Peyer's patch (tissue), 4 donors: ENCODE measurements at places on chromosomes 12 and 14. TPM values are rescaled to one million over a fixed set of nuclear protein-coding genes. Genes with fewer than 3 reads are reported as not detected.
A peak's percentile ranks its signal among the peaks of the same experiment; 100 is the strongest.

KCNC2 gene
- total RNA-seq, result not detected

GRCh38 chr14:65330416-65330815 lies 82.1 kb upstream of the FUT8 start:
- H3K4me3 ChIP-seq, result no peak overlapping the region
- peaks cover 20% of the 10 kb centered on the region for H3K4me1 ChIP-seq
- H3K36me3 ChIP-seq, result no peaks in the 10 kb centered on the region
- H3K27ac ChIP-seq, result no peak overlapping the region
- DNase-seq, result no peak

GRCh38 chr12:118851891-118852290 lies 129.4 kb upstream of the SRRM4 start:
- H3K27ac ChIP-seq, result no peak overlapping the region
- no peaks in the 10 kb centered on the region for H3K4me1 ChIP-seq
- no peaks in the 10 kb centered on the region for H3K27me3 ChIP-seq
- no peaks in the 10 kb centered on the region for H3K36me3 ChIP-seq

DNA sequence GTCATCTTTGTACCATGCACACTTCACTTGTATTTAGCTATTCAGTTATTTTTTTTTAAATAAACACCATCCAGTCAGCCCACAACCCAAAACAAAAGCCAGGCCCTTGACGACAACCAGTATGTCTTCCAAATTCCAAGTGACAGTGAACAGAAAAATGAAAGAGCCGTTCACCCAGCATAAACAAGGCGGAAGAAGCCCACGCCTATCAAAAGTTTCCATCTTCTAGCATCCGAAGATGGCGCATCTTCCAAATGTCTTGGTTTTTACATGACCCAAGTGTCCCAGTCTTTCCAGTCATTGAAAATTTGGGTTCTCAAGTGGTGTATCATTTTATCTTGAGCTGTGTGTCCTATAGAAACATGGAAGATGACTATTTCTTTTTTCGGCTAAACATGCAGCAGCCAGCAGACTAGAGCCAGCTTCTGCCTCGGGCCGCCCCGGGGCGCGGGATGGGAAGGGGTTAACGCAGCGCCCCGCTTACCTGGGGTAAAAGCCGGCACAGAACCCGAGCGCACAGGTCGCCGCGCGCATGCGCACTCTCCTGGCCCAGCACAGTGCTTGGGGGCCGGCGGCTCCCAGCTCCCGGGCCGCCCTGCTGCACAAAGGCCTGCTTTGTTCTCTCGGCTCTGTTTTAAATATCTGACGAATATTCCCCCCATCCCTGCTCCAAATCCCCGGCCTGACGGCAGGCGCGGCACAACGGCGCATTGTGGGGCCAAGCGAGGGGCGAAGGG lies 164.8 kb downstream of the ZFP36L1 start:
- peak overlapping the region; percentile 53 for H3K4me3 ChIP-seq
- DNase-seq, result peak; percentile 65
- H3K27ac ChIP-seq, result peak overlapping the region; percentile 50

GRCh38 chr12:84243686-84244085 lies 668.9 kb downstream of the SLC6A15 start:
- H3K4me1 ChIP-seq, result no peaks in the 10 kb centered on the region
- no peaks in the 10 kb centered on the region for H3K27me3 ChIP-seq
- no peak overlapping the region for H3K27ac ChIP-seq
- no peak for DNase-seq
- H3K4me3 ChIP-seq, result no peak overlapping the region

DNA sequence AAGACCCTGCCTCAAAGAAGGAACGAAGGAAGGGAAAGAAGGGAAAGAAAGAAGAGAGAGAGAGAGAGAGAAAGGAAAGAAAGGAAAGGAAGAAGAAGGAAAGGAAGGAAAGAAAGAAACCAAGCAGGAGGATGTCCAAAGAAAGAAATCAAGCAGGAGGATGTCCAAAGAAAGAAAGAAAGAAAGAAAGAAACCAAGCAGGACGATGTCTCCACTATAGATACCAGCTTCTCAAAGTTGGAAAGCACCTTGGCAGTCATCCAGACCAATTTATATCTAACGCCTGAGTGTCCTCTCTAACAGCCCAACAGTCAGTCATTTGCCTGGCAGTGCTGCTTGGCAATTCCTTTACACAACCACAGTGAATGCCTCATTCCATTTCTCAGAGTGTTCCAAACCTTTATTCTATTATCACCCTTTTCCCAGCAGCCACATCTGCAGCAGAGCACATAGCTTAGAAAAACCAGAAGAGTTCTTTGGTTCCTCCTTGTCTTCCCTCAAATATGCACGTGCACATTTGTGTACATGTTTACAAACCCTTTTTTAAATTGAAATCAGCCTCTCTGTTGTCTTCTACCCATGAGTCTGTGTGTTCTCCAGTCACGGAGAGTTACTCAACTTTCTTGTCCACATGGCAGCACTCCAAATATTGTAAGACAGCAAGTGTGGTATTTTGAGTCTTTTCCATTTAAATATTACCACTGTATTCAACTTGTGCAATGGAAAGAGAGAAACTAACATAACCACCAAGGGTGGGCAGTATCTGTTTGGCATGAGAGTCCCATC lies 138.4 kb downstream of the STXBP6 start:
- no peaks in the 10 kb centered on the region for H3K36me3 ChIP-seq
- no peaks in the 10 kb centered on the region for H3K27me3 ChIP-seq
- no peaks in the 10 kb centered on the region for H3K4me1 ChIP-seq

LARP4 gene
- total RNA-seq, result 41.6 TPM

DNA sequence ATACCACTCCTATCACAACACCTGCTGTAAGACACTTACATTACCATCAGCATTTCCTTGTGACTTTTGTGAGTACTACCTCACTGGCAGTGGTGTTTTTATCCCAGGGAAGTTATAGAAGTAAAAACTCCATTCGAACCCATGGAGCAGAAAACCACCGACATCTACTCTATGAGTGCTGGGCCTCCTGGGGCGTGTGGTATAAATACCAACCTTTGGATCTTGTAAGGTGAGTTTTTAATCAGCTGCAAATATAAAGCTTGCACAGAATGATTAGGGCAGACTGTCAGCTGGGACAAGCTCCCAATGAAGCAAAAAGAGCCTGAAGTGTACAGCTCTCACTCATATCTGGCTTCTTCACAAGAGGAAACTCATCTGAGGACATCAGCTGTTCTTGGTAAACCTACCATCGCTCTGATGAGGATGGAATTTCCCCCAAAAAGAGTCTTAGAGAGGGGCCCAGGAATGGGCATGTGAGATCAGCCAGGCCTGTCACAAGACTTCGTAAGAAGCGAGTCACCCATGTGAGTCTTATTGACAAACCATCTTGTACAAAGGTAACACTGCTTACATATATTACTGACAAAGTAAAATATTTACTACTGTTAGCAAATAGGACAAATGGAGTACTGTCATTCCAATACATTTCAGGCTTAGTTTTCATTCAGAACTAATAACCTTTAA lies 170.0 kb downstream of the SLC5A8 start:
- no peaks in the 10 kb centered on the region for H3K36me3 ChIP-seq
- no peak overlapping the region for H3K4me3 ChIP-seq
- no peaks in the 10 kb centered on the region for H3K4me1 ChIP-seq

DNA sequence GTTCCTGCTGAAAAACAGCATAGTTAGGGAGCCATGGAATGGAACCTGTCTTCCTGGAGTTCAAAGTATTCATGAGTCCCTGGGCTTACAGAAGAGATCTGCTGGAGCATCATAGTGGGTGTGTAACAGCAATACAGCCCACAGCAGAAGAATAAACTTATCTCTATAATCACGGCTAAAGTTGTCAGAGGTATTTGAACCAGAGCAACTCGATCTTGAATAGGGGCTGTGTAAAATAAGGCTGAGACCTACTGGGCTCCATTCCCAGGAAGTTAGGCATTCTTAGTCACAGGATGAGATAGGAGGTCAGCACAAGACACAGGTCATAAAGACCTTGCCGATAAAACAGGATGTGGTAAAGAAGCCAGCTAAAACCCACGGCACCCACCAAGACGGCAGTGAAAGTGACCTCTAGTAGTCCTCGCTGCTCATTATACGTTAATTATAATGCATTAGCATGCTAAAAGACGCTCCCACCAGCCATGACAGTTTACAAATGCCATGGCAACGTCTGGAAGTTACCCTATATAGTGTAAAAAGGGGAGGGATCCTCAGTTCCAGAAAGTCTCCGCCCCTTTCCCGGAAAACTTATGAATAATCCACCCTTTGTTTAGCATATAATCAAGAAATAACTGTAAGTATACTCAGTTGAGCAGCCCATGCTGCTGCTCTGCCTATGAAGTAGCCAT lies 223.4 kb downstream of the PCNX1 start:
- H3K27ac ChIP-seq, result no peak overlapping the region
- no peaks in the 10 kb centered on the region for H3K4me1 ChIP-seq
- no peaks in the 10 kb centered on the region for H3K36me3 ChIP-seq

DNA sequence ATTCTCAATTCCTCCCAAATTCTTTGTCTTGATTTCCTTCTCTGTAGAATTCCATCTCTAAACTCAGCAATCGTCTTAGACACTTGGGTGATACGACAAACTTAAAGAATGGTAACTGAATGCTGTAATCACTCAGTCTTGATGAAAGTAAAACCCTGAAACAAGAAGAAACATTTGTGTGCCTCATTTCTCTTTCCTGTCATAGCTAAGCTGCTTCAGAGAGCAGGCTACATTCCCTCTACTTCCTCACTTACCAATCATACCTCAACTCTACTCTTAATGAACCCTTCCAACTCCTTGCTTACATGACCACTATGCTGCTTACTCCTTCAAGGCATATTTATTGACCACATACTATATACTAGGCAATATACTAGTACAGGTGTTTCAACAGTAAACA lies 8.3 kb downstream of the MAP4K5 start:
- no peaks in the 10 kb centered on the region for H3K27me3 ChIP-seq
- H3K4me1 ChIP-seq, result peaks cover 51% of the 10 kb centered on the region
- H3K27ac ChIP-seq, result no peak overlapping the region
- no peak overlapping the region for H3K4me3 ChIP-seq

DNA sequence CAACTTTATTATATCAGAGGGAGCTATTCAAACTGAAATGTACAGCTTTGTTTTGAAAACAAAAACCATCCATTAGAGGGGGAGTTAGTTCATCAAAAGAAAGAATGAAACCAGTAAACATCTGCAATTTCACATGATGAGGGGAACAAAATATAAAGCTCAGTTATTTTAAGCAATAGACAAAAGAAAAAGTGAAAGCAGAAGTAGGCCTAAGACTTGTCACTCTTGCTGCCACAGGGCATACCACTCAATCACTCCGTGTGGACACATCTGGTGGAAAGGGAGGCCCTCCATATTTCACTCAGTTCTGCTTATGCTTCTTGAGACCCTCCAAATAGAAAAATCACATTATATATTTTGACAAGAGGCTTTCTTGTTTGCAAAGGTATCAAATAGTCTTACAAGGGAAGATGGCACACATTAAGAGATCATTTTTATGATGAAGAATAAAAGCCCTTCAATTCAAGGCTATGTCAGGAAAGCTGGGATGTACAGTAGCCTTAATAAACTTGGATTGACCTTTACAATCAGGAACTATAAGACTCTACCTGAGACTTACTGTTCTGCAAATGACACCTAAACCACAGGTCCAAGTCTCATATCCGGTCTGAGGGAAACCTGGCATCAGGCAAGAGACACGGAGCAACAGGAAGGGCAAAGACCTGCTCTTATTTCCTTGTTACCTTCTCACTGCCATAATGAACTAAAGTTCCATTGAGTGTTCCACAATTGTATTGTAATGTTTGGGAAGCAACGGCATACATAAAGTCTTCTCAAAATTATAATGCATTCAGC lies 222.5 kb upstream of the GRIP1 start:
- H3K27me3 ChIP-seq, result no peaks in the 10 kb centered on the region
- H3K36me3 ChIP-seq, result no peaks in the 10 kb centered on the region
- H3K4me3 ChIP-seq, result no peak overlapping the region

DNA sequence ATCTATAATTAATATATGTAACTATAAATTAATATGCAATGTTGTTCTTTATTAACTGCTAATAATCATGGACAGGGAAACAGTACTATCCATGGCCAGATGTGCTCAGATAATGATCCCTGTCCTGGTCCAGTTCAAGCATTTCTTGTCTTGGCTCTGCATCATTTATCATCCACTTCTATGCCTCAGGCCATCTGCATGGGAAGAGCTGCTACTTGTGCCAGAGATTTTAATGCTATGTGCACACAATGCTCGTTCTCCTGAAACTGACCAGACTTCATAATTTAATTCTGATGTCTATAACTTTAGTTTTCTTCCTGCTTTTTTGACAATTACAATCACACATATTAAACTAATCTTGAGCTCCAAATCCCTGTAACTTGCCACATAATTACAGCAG lies 11.2 kb upstream of the TMX1 start:
- no peak overlapping the region for H3K4me3 ChIP-seq
- no peak overlapping the region for H3K27ac ChIP-seq
- H3K4me1 ChIP-seq, result no peaks in the 10 kb centered on the region
- H3K36me3 ChIP-seq, result no peaks in the 10 kb centered on the region
- H3K27me3 ChIP-seq, result no peaks in the 10 kb centered on the region

GRCh38 chr14:102088012-102088792 lies 1.4 kb upstream of the HSP90AA1 start:
- H3K27me3 ChIP-seq, result no peaks in the 10 kb centered on the region
- peaks cover 24% of the 10 kb centered on the region for H3K36me3 ChIP-seq
- peaks cover 35% of the 10 kb centered on the region for H3K4me1 ChIP-seq

DNA sequence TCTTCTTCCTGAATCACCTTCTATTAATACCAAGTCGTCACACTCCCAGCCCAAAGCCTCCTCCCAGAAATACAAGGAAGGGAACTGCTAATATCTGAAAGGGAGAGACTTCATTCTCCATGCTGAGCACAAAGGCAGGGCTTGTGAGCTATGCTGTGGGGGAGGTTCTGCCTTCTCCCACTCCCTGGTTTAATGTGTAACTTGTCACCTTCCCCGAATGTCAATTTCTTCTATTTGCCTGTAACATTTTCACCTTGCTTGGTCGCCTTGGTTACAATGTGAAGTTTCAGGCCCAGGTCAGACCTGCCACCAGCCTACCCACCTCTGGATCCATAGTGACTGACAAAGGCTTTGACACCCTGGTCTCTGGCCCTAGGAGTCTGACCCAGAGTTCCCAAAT lies 82.0 kb upstream of the ESRRB start:
- no peak overlapping the region for H3K4me3 ChIP-seq
- no peaks in the 10 kb centered on the region for H3K36me3 ChIP-seq
- no peaks in the 10 kb centered on the region for H3K4me1 ChIP-seq
- DNase-seq, result no peak

DNA sequence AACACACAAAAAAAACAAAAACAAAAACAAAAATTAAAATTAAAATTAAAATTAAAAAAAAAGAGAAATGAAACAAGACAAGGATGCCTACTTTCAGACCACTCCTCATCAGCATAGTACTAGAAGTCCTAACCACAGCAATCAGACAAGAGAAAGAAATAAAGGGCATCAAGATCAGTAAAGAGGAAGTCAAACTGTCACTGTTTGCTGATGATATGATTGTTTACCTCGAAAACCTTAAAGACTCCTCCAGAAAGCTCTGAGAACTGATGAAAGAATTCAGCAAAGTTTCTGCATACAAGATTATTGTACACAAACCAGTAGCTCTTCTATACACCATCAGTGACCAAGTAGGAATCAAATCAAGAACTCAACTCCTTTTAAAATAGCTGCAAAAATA lies 29.2 kb downstream of the ALG10 start:
- no peak for DNase-seq
- no peak overlapping the region for H3K4me3 ChIP-seq
- H3K36me3 ChIP-seq, result no peaks in the 10 kb centered on the region
- no peaks in the 10 kb centered on the region for H3K4me1 ChIP-seq
- no peaks in the 10 kb centered on the region for H3K27me3 ChIP-seq
- no peak overlapping the region for H3K27ac ChIP-seq
